ENCODE measurements at places on chromosomes 3 and 15. TPM values are rescaled to one million over a fixed set of nuclear protein-coding genes. Genes with fewer than 3 reads are reported as not detected.

PCLAF gene
- total RNA-seq = 18.3 TPM

SEMA6D gene
- total RNA-seq = 0.92 TPM

FGD5 gene
- 2.5 TPM for total RNA-seq

DNA sequence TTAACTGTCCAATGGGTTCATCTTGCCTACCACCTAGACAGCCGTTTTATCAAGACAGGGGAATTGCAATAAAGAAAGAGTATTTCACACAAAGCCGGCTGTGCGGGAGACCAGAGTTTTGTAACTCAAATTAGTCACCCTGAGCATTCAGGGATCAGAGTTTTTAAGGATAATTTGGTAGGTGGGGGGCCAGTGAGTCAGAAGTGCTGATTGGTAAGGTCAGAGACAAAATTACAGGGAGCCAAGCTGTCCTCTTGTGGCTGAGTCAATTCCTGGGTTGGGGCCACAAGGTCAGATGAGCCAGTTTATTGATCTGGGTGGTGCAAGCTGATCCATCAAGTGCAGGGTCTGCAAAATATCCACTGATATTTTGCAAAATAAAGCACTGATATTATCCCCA, 29.9 kb upstream of the GPD1L start:
- no peak for ATAC-seq

DNA sequence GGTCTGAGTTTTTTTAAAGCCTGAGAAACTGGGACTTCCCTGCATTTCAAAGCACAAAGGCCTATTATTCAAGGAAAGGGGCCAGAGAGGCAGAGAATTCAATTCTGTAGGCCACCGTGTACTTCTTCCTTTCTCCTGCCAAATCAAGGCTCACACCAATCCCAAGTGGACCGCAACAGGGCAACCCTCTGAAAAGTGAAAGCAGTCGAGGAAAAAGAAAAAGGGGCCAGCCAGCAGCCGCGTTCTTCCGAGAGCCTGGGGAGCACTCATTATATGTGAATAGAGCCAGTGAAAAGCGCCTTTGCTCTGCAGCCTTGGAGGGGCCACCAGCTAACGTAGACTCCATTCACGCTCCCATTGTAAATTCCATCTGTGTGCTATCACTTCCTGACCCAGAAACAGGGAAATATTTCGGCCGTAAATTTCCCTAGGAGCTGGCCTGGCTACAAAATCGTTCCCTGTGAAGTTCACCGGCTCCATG, 45.9 kb upstream of the THUMPD3 start:
- ATAC-seq = no peak

DNA sequence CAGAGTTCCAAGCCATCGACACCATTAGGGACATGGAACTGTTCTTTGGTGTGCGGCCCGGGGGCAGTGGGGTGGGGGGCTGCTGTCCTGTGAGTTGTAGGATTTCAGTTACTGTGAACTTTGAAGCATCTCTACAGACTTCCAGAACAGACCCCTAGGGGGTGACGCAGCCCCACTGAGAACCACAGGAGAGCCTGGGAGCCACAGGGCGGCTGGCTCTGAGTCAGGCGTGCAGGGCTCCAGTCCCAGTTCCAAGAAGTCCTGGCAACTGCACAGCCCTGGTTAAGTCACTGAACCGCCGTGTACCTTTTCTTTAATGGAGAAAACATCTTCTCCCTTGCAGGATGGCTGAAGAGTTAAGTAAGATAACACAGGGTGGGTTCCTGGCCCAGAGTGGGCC, 23.5 kb upstream of the LRTM1 start:
- ATAC-seq = peak; percentile 78

DNA sequence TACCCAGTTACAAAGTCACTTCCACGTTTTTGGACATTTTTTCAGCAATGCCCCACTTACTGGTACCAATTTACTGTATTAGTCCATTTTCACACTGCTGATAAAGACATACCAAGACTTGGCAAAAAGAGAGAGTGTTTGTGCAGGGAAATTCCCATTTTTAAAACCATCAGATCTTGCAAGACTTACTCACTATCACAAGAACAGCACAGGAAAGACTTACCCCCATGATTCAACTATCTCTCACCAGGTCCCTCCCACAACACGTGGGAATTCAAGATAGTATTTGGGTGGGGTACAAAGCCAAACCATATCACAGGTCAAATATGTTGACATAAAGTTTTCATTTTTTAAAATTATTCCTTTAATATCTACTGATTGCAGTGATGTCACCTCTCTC, 16.2 kb upstream of the ABI3BP start:
- ATAC-seq = no peak

GRCh38 chr3:116070061-116070460, 375.2 kb downstream of the LSAMP start:
- ATAC-seq = no peak

- ATAC-seq = no peak
Observed at GRCh38 chr3:61663356-61664104, 102.2 kb downstream of the PTPRG start.

- no peak for ATAC-seq
Observed at GRCh38 chr3:29279286-29279685, 1.6 kb upstream of the RBMS3 start.

DNA sequence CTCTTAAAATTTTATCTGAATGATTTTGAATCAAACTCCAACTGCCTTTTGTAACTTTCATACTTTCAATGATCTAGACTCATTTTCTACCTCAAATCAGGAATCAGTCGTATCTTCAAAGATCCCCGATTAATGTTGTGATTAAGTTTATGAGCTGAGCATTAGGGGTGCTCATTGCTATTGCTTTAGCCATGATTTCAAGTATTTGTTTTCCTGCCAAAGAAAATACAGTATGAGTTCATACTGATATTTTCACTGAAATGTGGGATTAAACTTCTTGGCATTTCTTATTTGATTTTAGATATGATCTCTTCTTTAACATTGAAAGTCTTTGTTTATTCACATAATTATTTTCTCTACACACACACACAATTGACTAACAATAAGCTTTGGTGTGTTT, 785.6 kb downstream of the NTRK3 start:
- ATAC-seq = no peak

GRCh38 chr3:190322604-190323245, 479 bp upstream of the CLDN1 start:
- no peak for ATAC-seq

DNA sequence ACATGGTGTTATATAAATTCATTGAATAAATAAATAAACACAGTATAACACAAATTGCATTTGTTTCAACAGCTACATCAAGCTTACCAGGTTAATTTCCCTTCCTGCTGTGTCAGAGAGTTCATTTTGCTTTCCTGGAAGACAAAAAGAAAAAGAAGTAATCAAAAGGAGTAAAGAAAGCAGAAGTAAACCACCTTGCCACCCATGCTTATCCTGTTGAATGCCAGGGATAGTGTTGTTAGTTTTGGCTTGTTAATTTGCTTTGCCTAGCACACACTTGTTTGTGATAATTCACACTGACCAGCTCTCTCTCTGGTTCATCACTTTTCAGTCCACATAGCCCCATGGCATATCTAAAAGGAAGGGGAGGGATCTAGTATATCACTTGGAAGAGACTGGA, 29.6 kb downstream of the BTLA start:
- no peak for ATAC-seq

DNA sequence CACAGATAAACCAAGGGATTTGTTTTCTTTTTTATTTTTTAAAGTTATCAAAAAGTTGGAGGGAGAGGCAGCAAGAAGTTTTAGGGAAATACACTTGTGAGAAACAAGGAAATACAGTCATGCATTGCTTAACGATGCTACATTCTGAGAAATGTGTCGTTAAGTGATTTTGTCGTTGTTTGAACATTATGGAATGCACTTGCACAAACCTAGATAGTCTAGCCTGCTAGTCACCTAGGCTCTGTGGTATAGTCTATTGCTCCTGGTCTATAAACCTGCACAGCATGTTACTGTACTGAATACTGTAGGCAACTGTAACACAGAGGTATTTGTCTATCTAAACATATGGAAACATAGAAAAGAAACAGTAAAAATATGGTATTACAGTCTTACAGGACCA, 2.0 kb upstream of the NFKBIZ start:
- no peak for ATAC-seq

Measured in esophagus mucosa (tissue), 1 donor.